NCI-H774 (cell line): ENCODE measurements at places on chromosomes 2 and 18.
A peak's percentile ranks its signal among the peaks of the same experiment; 100 is the strongest.

DNA sequence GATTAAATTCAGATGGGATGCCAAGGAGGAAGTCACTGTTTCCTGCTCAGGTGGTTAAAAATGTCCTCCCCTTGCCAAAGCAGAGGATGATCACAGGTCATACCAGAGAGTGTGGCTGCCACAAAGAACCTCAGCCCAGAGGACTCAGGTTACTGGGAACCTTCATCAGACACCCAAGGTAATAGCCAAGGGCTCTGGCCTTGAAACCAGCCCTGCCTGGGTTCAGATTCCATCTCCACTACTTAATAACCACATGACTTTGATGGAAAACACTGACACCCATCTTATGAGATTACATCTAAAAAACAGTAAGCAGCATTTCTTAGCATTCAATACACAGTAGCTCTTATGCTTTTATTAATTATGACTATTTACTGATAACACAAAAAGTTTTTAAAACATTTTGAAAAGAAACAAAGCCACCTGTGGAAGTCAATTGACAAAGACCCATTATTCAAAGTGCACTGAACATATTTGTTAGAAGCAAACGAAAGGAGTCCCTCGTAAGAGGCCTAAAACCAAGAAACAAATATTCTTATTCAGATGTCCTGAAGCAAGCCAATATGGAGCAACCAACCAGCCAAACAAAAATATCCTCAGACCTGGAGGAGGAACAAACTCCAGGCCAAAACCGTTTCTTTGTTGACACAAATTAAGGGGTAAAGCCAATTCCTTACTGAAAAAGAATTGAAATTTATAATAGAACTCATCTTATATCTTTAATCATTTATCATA, 241.5 kb downstream of the RNF152 start:
- DNase-seq = no peak

DNA sequence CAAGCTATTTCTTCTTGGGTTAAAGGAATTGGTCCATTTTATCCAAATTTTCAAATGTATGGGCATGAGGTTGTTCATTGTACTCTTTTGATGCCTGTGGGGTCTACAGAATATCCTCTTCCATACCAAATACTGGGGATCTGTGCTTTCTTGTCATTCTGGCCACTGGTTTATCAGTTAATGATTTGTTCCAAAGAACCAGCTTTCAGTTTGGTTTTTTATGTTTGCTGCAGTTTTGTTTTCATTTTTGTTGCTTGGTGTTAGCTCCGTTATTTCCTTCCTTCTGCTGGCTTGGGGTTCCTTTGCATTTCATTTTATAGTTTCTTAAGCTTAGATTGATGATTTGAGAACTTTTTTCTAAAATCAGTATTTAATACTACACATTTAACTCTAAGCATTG, 45.5 kb downstream of the SLC66A2 start:
- DNase-seq = no peak

- no peak for DNase-seq
Measured at GRCh38 chr2:198214114-198214596, 409.8 kb downstream of the PLCL1 start.

DNA sequence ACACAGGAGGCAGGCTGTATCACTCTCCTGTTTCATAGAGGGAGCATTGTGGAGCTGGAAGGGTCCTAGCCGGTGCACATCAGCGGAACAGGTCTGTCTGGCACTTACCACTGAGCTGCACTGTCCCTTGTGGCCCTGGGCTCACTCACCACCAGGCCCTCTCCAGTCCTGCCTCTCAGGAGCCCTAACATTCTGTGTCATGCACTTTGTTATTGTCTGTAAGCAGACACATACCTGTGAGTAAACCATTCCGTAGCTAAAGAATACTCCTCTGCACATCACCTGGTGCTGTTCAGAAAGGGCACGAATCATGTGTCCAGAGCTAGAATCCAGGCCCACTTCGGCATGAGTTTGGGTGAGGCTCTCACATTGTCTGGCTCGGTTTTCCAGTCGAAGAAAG, 93.6 kb downstream of the CRIM1 start:
- no peak for DNase-seq

DNA sequence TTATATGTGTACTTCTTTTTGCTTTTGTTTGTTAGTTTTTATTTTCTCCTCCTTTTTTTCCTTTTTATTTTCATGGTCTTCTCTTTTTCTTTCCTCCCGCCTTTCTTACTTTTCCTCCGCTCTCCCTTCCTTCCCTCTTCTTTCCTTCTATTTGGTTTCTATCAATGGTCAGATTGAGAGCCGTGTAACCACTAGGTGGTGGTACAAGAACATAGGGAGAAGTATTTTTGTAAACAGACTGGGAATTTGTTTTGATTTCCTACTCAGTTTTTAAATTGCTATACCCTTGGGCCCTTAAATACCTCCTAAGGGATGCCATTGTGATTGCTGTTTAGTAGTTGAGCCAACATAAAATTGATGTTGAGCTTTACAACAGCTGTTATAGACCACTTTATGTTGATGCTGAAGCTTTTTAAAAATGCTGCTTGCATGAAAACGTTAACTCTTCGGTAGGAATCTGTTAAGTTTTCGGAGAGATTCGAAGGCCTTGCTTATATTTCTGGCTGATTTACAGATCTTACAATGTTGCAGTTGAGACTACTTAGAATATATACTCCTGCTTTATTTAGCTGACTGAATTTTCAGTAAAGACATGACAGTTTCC, 124.2 kb downstream of the UBE2E3 start:
- peak; percentile 50 for DNase-seq

GRCh38 chr18:596288-596881, 403 bp upstream of the CLUL1 start:
- DNase-seq = peak; percentile 65

- DNase-seq = no peak
Measured at GRCh38 chr18:35348001-35348400, 3.8 kb upstream of the ZNF24 start.

GRCh38 chr18:8830067-8831060, 125.0 kb downstream of the MTCL1 start:
- no peak for DNase-seq

- no peak for DNase-seq
Measured at GRCh38 chr2:44549099-44549471, 187.3 kb downstream of the CAMKMT start.

- peak; percentile 66 for DNase-seq
Measured at GRCh38 chr2:70871398-70872211, 36.0 kb upstream of the CD207 start.

DNA sequence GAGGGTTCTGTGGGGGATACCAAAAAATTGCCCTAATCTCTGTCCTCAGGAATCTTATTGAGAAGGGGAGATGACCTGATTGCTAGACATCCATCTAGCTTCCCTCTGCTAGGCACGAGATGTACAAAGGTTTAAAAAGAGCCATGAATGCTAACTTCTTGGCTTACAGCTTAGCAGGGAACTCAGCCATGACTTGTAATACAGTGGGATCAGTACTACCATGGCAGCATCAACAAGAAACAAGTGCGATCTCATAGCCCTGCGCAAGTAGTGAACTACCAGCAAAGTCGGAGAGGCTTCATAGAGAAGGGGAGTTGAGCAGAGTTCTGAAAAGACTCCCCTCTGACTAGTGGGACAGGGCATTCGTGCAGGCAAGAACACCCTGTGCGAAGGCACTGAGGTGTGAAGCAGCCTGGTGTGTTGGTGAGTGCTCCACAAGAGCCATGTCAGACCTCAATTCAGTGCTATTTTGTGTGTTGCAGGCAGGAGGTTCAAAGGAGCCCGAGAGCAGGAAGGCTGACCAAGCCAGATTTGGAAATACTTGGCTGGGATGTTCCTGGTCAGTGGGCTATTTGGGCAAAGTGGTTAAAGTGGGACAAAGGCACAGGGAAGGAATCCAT, 130.0 kb downstream of the FMNL2 start:
- DNase-seq = no peak

DNA sequence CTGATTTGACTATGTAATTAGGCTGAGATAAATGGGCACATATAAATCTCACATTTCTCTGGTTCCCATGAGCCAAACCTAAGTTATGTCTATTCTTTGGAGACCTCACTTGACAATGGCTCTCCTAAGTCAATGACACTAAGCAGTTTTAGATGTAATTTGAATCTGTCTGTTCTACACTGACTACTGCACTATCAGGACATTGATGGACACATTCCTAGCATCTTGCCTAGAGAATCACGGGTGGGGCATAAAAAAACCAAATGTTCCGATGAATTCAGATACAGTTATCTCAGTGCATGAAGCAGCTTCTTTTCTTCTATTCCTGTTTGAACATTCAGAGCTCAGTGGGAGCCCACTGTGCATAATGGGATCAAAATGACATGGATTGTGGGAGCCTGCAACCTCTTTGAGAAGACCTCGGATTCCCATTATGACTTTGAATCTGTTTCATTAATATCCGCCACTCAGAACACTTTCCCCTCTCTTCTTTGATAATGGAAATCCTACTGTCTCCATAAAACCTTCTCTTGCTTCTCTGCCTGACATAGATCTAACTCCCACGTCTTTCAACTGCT, 110.8 kb downstream of the FSHR start:
- DNase-seq = no peak

- DNase-seq = no peak
Measured at GRCh38 chr2:20884829-20885228, 61.9 kb upstream of the LDAH start.

- no peak for DNase-seq
Measured at GRCh38 chr2:203579730-203580129, 44.6 kb upstream of the RAPH1 start.

GRCh38 chr18:13451661-13452387, 233.3 kb downstream of the LDLRAD4 start:
- DNase-seq = no peak

GRCh38 chr2:71101656-71102055, 28.4 kb downstream of the MCEE start:
- DNase-seq = no peak

- DNase-seq = no peak
Measured at GRCh38 chr2:2567776-2568175, 236.7 kb upstream of the MYT1L start.

DNA sequence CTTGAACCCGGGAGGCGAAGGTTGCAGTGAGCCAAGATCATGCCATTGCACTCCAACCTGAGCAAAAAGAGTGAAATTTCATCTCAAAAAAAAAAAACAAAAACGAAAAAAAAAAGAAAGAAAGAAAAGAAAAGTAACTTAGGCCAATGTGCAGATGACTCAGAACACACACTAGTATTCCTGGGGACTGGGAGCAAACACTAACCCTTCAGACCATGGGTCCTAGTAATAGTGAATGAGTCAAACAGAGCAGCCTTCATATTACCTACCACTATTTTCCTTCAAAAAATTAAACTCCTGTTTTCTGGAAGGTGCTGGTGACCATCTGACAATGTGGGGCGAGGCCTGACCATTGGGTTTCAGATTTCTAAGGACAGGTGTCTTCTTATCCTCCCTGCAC, 253.4 kb downstream of the PIEZO2 start:
- no peak for DNase-seq

GRCh38 chr18:23784832-23785245, 95.6 kb downstream of the LAMA3 start:
- no peak for DNase-seq

DNA sequence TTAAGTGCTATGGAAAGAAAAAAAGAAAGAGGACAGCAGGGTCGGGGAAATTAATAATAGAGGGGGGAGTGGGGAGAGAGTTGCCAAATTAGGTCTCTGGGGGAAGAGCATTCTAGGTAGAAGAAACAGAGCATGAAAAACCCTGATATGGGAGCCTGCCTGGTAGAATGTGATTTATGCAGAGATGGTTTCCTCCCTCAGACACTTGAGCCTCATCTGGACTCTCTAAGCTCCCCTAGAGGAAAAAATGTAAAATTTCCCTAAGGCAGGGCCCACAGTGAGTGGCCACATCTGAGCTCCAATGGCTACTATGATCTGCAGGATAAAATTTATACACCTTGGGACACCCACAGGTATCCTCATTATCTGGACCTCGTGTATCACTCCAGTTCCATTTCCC, 20.6 kb upstream of the EPAS1 start:
- no peak for DNase-seq

- no peak for DNase-seq
Measured at GRCh38 chr2:241834527-241835210, 24.0 kb downstream of the PDCD1 start.
